Activated T-helper 9 cell treated with anti-CD3 and anti-CD28 coated beads, Interleukin-2, amount 50 U/mL, for 16 hours (primary cell): ENCODE measurements at places on chromosomes 5 and 9.

- DNase-seq = no peak
Observed at GRCh38 chr9:92171822-92172221, 56.6 kb upstream of the SPTLC1 start.

- DNase-seq = no peak
Observed at GRCh38 chr9:93664549-93665120, 88.3 kb downstream of the PHF2 start.

GRCh38 chr5:125409861-125410536, 663.6 kb upstream of the ZNF608 start:
- DNase-seq = no peak

DNA sequence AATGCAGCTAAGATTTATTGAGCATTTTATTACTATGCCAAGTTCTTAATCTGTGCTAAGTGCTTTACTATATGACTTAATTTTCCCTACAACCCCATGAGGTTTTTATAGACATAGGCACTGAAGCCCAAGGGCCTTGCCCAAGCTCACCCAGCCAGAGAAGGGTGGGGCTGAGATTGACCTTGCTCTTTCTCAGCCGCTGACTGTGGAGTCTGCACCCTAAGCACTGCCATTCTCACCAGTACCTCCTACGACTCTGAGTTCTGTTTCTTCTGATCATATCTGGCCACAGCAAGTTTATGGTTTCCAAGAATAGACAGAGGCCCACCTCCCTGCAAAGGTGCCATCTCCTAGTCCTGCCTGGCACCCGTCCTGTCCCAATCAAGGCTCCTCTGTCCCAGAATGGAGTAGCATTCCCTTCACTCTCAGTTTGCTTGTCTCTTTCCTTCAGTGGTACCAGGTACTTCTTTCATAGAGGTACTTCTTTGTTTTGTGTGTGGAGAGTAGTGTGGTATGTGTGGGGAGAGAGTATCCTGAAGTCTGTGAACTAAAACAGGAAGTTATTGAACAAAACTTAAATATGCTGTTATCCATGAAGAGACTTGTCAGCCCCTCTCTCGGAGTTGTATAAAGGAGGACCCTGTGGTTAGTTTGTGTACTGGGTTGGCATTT, 42.6 kb downstream of the CSF1R start:
- no peak for DNase-seq

DNA sequence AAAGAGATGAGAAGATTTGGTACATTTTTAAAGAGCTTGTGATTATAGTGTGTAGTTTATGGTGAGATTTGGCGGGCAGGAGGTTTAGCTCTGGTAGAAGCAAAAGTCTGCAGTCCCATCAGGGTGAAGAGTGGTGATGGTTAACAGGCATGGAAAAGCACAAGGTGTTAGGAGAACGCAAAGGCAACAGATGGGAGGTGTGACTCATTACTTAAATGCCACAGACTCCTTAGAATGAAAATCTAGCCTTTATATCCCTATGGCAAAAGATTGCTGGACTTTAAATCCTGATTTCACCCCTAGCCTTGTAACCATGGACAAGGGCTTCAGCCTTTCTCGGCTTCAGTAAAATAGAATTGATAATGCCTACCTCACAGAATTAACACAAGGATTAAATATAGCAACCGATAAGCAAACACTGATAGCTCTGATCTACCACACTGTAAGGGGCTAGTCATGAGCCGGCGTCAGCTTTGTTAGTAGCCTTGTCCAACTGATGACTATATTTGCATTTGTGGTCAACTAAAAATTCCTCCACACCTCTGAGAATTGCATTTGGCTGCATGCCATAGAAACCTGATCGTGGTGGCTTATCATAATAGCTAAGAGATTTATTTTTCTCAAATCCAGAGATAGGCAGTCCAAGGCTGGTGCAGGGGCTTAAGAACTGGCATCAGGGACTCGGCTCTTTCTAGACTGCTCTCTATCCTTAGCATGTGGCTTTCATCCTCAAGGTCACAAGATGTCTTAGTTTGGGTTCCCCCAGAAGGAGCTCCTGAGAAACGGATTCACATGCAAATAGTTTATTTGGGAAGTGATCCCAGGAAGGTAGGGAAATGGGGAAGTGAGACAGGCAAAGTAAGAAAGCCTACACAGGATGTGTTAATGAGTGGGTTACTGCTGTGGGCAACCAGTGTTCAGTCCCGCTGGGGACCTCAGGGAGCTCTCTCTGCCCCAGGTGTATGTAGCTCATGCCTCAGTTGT, 19.6 kb downstream of the MFAP3 start:
- no peak for DNase-seq

DNA sequence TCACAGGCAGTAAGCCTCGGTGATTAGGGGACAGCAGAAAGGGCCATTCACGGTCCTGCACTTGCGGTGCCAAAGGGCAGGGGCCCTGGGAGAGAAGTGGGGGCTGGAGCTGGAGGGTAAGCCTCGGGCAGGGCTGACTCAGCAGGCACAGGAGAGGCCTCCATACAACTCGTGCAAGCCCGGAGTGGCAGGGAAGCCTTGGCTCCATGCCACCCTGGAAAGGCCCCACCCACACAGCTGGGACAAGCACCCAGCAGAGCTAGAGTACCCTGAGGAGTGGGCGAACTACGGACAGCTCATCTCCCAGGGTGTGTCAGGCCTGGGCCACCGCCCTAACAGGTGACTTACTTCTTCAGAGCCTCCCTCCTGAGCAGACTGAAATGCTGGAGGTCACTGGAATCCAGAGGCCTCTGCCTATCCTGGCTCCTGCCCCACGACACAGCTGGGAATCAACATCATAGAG, 5.6 kb upstream of the CAMK2A start:
- no peak for DNase-seq

GRCh38 chr5:40615586-40616170, 64.0 kb upstream of the PTGER4 start:
- DNase-seq = no peak

GRCh38 chr5:133494923-133495246, 117.5 kb downstream of the FSTL4 start:
- DNase-seq = no peak

GRCh38 chr5:107878661-107879060, 207.9 kb upstream of the EFNA5 start:
- no peak for DNase-seq

DNA sequence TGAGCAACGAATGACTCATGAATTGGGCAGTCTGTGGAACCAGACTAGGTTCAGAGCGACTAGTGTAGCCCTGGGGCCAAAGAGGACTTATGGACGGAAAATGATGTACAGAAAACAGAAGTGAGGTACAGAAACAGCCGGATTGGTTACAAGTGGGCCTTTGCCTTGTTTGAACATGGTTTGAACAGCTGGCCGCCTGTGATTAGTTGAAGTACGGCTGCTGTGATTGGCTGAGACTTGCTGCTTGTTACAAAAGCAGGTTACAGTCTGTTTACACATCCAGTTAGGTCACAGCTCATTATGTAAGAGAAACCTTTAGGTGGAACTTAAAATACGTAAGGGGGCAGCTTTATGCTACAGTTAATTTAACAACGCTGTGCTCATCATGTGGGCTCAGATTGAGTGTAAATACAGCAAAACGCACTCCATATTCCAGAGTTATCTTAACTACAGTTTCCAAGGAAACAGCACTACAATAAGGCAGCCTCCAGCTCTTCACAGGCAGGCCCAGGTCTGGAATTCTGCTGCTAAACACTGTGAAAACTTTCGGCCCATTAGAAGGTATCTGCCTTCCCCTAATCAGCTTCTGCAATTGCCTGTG, 6.5 kb downstream of the AMACR start:
- DNase-seq = no peak

DNA sequence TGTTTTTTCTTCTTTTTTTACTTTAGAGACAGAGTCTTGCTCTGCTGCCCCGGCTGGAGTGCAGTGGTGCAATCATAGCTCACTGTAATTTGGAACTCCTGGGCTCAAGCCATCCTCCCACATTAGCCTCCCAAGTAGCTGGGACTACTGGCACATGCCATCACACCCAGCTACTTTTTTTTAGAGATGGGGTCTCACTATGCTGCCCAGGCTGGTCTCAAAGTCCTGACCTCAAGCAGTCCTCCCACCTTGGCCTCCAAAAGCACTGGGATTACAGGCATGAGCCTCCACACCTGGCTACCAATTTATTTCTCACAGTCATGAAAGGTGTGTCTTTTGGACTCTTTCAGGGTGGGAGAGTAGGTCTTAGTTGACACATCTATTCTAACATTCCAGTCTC, 83.0 kb upstream of the FAM120A start:
- no peak for DNase-seq

DNA sequence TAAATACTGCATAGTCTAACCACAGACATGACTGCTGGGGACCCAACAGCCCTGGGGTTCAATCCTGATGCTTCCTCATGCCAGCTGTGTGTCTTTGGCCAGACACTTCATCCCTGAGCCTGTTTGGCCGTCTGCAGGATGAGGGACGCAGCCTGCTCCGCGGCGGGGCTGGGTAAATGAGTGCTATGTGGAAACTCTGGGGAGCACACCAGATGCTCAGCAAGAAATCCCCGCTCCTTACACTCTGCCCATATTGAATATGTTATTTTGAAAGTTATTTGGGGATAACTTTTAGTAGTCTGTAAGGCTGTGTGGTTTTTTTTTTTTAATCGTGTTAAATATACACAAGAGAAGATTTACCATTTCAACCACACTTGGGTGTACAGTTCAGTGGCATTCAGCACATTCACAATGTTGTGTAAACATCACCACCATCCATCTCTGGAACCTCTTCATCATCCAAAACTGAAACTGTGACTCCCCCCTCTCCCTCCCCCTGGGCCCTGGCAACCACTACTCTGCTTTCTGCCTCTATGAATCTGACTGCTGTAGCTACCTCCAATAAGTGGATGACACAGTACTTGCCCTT, 42.7 kb downstream of the SH3PXD2B start:
- DNase-seq = no peak

DNA sequence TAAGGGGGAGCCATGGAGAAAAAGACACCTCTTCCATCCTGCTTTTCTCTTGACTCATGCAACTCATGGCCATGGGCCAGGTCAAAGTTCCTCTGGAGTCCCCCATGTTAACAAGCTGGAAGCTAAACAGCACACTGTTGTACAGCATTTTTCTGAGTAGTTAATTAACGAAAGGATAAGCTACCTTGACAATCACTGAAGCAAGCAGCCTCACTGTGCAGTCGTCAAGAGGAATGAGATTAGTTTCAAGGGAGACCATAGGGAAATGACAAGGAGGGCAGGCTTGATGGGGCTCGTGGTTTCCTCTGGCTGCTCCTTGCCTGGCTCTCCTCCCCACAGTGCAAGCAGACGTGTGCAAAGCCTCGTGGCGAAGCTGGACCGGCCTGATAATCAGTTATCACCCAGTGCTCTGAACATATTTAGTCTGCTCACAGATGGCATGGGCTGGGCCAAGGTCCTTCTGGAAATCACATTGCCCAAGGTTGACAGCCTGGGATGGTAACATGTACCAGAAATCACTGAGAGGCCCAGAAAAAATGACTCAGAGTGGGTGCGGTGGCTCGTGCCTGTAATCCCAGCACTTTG, 209.5 kb downstream of the SLIT3 start:
- DNase-seq = no peak

- no peak for DNase-seq
Observed at GRCh38 chr9:121645853-121646807, 5.3 kb upstream of the DAB2IP start.

- DNase-seq = no peak
Observed at GRCh38 chr5:111682121-111682520, 74.9 kb downstream of the NREP start.

GRCh38 chr9:129398961-129399633, 221.0 kb upstream of the IER5L start:
- DNase-seq = no peak

- DNase-seq = no peak
Observed at GRCh38 chr5:109898269-109899162, 208.8 kb downstream of the MAN2A1 start.

GRCh38 chr5:24067208-24067607, 559.8 kb downstream of the PRDM9 start:
- DNase-seq = no peak

- no peak for DNase-seq
Observed at GRCh38 chr9:2465516-2465915, 156.1 kb upstream of the VLDLR start.
